ENCODE measurements at places on chromosomes 6 and 20.

GRCh38 chr20:44054118-44054517 lies 132.9 kb downstream of the JPH2 start:
- DNase-seq: no peak

DNA sequence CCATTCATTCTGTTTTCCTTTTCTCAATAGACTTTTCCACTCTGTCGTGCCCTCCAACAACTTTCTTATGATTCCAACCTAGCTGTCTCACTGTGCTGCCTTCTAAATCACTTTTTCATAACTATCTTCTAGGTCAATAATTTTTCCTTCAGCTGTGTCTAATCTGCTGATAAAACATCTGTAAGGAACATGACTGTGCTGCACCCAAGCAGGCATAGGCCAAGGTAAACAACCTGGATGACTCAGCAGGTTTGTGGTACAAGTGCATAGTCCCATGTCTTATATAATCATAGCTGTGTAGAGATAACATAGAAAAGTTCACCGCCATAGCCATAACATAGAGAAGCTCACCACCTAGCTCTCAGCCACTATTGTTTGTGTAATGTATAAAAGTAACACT lies 332.3 kb downstream of the PLCB1 start:
- DNase-seq: no peak

- no peak for DNase-seq
Observed at GRCh38 chr20:19302714-19303113, 90.3 kb downstream of the SLC24A3 start.

DNA sequence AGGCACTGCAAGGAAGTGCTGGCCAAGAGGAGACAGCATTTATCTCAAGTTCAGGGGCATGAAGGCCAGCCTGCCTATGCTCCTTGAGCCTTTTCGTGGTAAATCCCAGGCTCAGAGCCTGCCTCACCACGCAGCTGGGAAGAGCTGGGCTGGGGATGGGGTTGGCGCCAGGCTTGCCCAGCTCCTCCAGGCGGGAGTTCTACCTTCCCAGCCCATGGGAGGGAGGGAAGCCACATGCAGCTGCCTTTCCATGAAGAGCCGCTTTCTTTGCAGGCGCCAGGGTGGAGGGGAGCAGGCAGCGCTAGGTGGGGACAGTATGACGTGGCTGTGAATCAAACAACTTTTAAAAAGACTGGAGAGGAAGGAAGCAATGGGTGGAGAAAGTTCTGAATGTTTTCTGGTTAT lies 19.5 kb upstream of the SIRT5 start:
- DNase-seq: no peak

GRCh38 chr6:104428184-104428583 lies 431.5 kb downstream of the HACE1 start:
- DNase-seq: no peak

DNA sequence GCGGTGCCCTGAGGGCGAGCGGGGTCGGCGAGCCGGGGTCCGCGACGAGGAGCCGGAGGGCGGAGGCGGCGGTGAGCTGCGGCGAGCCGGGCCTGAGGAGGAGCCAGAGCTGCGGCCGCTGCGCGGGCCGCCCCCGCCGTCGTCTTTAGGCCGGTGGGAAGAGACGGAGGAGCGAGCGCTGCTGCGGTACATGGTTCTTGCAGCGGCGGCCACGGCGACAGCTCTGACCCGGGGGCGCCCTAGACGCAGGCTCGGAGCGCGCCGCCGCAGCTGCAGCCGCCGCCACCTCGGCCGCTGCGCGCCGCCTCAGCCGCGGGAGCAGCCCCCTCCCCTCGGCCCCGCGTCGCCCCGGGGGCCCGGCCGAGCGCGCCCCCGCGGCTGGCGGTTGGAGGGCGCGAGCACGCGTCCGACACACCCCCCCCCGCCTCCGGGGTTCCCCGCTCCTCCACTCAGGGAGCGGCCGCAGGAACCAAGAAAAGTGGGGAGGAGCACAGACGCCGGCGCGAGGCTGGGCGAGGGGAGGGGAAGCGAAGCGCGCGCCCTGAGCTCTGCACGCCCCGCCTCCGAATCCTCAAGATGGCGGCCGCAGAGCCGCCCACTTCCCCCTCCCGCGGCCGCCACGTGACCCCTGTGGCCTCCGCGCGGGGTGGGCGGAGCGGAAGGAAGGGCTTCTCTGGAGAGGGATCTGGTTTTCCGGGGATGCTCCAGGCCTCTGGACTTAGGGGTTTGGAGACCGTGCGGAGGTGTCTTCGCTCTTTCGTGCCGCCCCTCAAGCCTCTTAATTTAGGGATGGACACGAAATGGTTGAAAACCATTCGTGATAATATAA lies at the start of gene ZNF318:
ZNF318 (minus strand) TSS at position 474 of the 829 bp plus-strand sequence; CDS start at position 192, 282 bp downstream.
- DNase-seq: no peak

- DNase-seq: no peak
Observed at GRCh38 chr20:33541074-33541473, 51.2 kb downstream of the CBFA2T2 start.

GRCh38 chr6:46979206-46979605 lies 57.5 kb upstream of the ADGRF5 start:
- DNase-seq: no peak

DNA sequence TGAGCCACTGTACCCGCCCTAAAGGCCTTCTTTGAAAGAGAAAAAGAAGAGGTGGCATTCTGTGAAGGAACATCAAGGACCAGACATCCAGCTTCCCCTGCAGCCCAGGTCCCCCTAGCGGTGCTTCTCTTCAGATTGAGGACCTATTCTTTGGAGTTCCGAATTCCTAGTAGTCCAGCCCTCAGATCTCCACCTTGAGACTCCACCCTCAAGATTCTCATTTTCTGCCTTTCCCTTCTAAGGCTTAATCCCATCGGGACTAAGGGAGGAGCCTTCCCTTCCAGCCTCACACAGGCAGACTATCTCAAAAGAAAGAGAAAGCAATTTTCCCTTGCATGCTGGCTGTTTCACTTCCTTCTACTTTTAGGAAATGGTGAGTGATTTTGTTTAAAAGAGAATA lies 32.5 kb downstream of the MUC22 start:
- no peak for DNase-seq

DNA sequence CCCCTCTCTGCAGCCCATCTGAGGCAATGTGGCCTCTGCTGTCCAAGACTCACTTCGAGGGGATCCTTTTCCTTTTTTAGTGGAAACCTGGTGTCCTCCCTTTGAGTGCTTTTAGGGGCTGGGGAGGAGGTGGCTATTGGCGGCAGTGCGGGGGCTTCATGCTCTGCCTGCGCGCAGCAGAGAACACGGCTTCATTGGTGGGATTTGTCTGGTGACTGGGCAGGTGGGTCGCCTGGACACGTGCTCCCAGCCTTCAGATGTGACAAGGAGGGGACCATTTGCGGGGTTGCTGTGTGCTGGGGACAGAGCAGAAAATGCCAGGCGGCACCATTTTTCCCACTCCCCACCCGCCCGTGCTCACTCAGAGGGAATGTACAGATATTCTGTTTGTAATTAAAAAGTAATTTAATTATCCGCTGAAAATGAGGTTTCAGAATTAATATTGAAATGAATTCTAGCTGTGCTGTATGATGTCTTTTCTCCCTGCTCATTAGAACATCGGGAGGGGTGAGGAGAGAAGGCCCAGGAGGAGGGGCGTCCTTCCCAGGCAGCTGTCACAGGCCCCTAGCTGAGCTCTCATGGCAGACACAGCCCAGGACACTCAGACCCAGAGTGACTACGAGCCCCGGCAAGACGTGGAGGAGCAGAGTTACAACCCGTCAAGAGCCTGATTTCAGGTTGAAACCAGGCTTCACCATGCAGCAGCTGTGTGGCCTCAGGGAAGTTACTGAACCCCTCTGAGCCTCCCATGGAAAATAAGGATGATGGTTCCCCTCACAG lies 417.2 kb upstream of the SULF2 start:
- no peak for DNase-seq

- DNase-seq: no peak
Observed at GRCh38 chr6:31473244-31473643, 24.7 kb upstream of the MICB start.
